Kidney capillary endothelial cell (primary cell): ENCODE measurements at places on chromosomes 6 and 20.
A peak's percentile ranks its signal among the peaks of the same experiment; 100 is the strongest.

GRCh38 chr6:107988570-107988969, 30.6 kb upstream of the SEC63 start:
- no peak for DNase-seq

GRCh38 chr6:1052262-1052661, 259.6 kb upstream of the FOXQ1 start:
- no peak for DNase-seq

- DNase-seq, result no peak
Measured at GRCh38 chr6:39213195-39213920, 15.9 kb downstream of the KCNK5 start.

DNA sequence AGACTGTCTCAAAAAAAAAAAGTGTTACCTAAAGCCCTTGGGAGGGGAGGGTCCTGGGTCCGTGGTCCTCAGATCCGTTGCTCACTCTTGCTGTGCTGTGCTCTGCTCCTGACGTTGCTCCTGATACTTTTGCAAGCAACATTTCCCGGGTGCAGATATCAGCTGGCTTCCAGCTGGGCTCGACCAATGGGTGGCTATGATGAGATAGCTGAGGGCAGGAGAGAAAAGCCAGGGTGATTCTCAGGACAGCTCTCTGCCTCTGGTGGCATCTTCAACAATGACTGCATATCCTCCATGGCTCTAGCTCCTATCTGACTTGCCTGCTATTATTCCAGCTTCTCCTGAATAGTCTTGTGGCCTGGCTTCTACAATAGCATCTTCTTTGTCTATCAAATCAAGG, 134.5 kb downstream of the RPS12 start:
- no peak for DNase-seq

GRCh38 chr20:63178889-63179686, 36.8 kb downstream of the YTHDF1 start:
- DNase-seq, result no peak

DNA sequence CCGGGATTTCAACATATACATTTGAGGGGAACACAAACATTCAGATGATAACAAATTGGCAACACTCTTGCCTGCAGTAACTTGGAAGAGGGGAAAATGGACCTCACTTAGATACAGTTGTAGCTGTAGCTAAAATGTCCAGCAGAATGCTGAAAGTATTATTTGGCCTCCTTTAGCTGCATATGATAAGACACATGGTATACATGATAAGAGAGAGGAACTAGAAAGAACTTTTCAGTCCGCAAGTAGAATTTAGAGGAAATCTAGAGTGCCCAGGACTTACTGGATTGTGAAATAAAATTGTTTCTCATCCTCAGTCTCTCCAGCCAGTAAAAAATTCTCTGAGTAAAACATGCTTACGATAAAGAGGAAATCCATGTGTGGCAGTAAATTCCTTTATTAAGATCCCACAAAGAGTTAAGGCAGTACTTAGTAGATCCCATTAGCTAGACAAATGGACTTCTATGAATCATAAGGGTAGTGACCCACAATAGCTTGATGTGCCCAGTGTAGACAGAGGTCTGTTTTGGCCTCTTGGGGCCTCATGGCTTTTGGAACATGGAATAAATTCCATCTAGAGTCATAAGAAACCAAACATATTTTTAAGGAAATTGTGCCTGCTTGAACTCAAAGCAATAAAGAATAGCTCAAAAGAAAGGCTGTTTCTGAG, 87.9 kb upstream of the RBM24 start:
- DNase-seq, result no peak

GRCh38 chr6:30071081-30071818, 4.3 kb downstream of the PPP1R11 start:
- DNase-seq, result no peak

- DNase-seq, result no peak
Measured at GRCh38 chr6:88365230-88365629, 199.1 kb upstream of the CNR1 start.

GRCh38 chr20:61844621-61845020, 221.1 kb downstream of the TAF4 start:
- DNase-seq, result no peak

GRCh38 chr6:150680510-150680909, 80.8 kb downstream of the PLEKHG1 start:
- no peak for DNase-seq

GRCh38 chr20:23367770-23368169, 5.8 kb downstream of the GZF1 start:
- no peak for DNase-seq

DNA sequence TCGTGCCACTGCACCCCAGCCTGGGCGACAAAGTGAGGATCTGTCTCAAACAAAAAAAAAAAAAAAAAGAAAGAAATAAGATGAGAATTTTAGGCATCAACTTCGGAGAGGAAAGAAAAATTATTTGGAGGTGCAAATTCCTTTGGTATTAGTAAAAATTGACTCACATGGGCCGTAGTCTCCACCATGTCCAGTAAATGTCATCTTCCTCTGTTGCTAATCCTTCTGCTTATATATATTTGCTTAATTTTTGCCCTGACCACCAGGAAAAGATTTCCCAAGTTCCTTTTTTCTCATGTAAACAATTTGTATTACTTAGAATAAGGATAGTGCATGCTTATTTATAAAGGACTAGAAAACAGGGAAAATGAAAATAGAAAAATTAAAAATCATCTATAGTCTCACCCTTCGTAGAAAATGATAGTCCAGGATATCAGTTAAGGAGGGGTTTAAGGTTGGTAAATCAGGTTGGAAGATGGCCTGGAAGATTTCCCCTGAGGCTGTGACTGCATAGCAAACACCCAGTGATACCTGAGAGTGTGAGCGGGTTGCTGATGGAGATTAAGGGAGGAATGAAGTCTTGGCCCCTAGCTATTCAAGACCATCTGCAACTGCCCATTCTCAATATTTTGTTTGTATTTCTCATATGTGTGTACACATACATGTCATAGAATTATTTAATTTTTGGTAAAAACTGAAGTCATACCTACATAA, 240.8 kb downstream of the ZNF217 start:
- no peak for DNase-seq

- DNase-seq, result no peak
Measured at GRCh38 chr20:19412254-19412653, 199.8 kb downstream of the SLC24A3 start.

DNA sequence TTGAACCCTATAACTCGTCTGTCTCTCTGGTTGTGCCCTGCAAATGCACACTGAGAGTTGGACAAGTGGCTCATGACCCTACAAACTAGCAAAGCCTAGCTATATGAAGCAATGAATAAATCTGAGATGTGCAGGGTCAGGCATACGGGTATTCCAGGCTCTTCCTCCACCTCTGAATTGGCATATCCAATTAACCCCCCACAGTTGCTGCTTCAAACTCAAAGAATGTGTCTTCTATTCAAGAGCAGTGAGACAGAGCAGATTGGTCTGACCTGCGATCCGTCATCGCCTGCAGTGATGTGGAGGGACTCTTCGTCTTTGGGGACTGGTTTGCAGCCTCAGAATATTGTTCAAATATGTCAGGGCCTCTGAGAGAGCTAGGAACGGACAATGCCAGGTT, 59.8 kb downstream of the LAMP5 start:
- DNase-seq, result no peak

DNA sequence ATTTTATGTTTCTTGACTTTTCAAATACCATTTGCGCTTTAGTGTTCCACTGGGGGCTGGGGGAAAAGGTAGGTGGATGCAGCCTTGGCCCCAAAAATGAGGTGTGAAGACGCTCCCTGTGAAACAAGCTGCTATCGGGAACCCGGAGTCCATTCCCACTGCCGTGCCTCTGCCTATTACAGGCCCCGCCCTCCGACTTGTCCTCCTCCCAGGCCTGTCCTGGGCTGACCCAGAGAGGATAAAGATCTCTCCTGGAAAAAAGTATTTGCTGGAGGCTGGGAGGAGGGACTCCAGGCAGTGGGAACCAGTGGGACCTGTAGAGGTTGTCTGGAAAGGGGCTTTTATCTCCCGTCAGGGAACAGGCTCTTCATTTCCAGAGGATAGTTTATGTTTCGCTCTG, 215.0 kb downstream of the SLC24A3 start:
- DNase-seq, result no peak

- no peak for DNase-seq
Measured at GRCh38 chr6:7939184-7939863, 28.7 kb upstream of the TXNDC5 start.

DNA sequence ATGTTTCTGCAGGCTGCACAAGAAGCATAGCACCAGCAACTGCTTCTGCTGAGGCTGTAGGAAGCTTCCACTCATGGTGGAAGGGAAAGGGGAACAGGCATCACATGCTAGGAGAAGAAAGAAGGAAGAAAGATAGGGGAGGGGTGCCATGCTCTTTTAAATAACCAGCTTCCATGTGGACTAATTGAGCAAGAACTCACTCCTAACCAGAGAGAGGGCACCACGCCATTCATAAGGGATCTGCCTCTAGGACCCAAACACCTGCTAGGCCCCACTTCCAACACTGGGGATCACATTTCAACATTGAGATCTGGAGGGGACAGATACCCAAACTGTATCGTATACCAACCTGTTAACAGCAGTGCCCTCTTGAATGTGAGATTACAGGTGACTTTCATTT, 46.9 kb upstream of the ARMC2 start:
- no peak for DNase-seq

- DNase-seq, result no peak
Measured at GRCh38 chr6:56802584-56802983, 152.3 kb upstream of the BEND6 start.

- DNase-seq, result no peak
Measured at GRCh38 chr20:60473211-60473610, 515.0 kb downstream of the CDH26 start.

DNA sequence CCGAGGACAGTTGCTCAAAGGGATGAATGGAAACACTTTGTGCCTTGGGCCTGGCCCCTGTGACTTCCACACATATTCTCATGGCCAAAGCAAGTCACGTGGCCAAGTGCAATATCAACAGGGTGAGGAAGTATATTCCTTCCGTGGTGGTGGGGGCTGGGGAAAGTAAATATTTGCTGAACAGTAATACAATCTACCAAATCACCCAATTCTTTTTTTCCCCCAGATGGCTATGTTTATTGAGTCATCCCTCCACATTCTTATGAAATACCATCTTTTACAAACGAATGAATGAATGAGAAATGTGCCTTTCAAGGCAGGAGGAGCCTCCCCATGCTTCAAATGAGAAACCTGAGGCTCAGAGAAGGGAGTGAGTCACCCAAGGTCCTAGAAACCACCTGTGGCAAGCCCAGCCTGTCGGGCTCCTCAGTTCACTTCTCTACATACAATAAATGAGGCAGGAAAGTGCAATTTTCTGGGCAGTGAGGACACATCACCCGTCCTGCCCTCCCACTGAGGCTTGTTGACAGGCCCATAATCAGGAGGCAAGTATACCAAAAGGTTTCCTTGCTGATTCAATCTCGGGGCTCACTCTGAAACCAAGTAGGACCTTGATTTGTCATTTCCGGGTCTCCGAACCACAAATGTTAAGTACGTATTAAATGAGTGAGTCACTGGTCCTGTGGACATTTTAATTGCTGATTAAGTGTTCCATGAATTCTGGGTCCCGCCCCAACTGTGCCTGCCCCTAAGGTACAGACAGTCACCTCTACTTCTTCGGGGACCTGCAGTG, 25.3 kb upstream of the TOP1 start:
- DNase-seq, result peak; percentile 90

GRCh38 chr6:40520678-40521077, 66.5 kb downstream of the LRFN2 start:
- no peak for DNase-seq

DNA sequence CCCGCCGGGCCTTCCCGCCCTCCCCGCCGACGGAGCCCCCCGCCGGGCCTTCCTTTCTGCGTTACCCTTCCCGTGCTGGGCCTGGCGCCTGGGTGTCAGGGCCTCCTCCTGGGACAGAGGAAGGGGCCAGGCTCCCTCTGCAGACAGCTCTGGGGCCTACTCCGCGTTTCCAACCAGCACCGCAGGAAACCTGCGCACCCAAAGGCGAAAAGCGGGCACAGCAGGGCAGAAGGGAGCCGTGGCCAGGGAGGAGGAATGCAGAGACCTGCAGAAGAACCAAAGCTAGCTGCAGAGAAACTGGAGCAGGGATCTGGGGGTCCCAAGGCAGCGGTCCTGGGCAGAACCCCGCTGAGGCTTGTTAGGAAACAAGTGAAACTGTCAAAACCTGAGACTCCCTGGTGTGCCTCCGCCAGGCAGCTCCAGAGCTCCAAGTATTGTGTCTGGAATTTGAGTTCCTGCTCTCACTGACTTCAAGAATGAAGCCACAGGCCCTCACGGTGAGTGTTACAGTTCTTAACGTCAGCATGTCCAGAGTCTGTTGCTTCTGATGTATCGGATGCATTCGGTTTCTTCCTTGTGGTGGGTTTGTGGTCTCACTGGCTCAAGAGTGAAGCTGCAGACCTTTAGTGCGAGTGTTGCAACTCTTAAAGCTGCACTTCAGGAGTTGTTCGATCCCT, 33.3 kb downstream of the IRF4 start:
- no peak for DNase-seq

- no peak for DNase-seq
Measured at GRCh38 chr6:166586424-166587156, at the start of gene RAMACL. Gene RAMACL, minus strand, starts transcription at chr6:166586678. Its CDS starts 201 bp downstream, at chr6:166586477.

DNA sequence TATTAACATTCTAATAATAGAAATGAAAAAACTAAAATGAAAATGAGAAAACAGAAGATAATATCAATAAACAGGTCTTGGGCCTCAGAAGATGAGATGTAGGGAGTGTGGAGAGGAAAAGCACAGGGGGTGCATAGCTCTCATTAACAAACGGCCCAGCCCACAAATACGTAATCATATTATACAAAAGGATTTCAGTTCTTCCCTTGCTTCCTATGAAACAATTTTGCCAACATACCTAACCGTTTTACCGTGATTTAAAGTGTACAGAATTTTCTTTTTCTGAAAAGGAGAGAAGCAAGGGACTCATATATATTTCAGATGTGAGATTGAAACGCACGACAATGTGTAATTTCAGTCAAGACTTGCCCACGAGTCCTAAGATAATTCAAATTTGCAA, 136.0 kb downstream of the HFE start:
- no peak for DNase-seq

DNA sequence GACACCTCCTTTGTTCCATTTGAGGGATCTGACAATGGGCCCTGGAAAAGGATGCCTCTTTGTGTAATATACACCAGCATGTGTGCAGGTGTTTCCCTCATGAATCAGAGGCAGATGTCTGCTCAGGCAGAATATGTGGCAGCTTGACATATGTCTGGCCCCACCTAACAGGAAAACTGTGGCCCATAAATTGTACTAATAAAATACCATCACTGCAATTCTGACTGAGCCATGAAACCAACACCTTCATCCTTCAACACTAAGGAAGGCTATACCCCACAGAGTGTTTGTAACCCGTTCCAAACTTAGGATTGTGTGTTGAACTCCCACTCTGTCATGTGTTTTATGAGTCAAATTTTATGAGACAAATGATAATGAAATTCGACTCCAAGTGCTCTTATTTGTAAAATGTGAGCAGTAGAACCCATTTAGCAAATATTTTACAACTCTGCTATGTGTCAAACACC, 22.7 kb downstream of the LAMA4 start:
- DNase-seq, result peak; percentile 86

- DNase-seq, result no peak
Measured at GRCh38 chr20:48031122-48031521, 245.8 kb upstream of the SULF2 start.
